NCI-H2081 treated with DMSO at 0.1 percent for 48 hours (cell line): ENCODE measurements at places on chromosomes 13 and 19.

GRCh38 chr13:25085125-25085742, 10.7 kb upstream of the PABPC3 start:
- no peak for DNase-seq

- no peak for DNase-seq
These were observed 299.2 kb upstream of the KLHL1 start for GRCh38 chr13:70407486-70407885.

GRCh38 chr19:52941941-52942385, 18.7 kb upstream of the ZNF888 start:
- no peak for DNase-seq

GRCh38 chr19:28201462-28201943, 1011.4 kb downstream of the UQCRFS1 start:
- DNase-seq: no peak

DNA sequence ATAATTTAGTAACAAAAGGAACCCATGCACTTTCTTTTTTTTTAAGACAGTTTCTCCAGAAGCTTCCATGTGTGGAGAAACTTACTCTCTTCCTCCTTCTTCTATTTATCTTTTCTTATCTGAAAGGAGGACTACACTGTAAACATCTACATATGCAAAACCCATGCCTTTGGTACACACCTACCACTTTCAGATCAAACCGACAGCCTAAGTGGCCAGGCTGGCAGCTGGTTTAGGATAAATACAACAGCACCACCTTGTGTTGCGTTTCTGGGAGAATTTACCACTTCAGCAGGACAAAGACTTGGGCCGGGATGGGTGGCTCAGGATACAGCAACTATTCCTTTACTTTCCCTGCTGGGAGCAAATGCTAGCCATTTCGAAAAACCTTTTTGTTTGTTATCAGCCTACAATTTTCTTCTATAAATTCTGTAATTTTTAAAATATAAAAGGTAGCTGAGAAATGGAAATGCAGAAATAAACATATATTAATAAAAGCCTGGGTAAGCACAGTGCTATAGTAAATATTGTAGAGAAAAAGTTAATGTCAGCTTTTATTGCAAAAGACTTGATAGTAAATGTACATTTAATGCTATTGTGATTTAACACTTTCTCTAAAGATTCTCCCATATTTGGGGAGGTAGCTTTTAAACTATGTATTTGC, 94.0 kb upstream of the RFC3 start:
- peak; percentile 69 for DNase-seq

- DNase-seq: no peak
These were observed 5.1 kb downstream of the OR7A10 start for GRCh38 chr19:14843578-14843977.

DNA sequence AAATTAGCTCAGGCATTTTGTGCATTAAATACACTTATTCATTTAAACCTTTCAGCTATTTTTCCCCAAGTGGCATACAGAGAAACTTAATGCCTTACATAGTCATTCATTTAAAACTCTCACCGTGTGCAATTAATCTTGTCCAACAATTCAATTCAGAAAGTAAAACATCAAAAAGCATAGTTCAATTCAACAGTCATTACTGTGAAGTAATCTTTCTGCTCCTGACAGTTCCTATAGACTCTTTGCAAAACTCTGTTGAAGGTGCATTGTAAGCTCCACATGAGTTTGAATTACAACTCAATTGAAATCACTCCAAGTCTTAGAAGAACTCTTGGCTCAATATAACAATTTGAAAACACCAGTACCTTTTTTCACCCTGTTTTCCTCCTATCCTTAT, 228.3 kb downstream of the DACH1 start:
- no peak for DNase-seq

DNA sequence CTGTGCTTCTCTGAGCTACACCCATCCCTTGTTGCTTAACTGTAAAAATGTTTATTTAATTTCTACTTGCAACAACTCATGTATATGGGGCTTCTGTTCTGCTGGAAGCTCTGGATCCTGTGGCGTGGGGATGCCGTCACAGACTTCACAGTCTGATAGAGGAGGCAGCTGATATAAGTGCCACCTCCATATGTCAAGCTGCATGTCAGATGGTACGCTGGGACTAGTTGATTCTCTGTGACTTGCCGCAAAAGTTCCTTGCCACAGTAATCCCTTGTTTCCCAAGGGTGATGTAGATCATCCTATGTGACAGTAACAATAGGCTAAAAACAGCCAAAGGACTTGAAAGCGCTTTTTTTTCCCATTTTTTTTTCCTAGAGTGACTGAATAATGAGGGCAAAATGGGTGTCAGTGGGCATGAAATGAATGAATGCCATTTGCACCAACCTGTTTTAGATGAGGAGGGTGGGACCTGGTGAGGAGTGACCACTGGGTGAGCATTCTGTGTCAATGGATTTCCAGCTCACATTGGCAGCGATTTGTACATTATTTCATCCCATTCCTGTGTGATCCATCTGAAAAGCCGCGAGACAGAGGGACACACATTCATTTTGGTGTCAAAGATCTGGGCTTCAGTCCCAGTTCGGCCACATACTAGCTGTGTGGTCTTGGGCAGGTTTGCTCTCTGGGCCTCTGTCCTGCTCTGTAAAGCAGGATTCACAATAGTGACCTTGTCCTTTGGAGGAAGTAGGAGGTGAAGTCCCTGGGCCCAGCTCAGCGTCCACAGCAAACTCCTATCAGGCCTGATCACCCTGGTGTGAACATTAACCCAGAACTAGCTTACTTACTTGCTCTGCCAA, 88.9 kb upstream of the RNF113B start:
- no peak for DNase-seq

GRCh38 chr13:80496721-80497397, 155.9 kb upstream of the SPRY2 start:
- no peak for DNase-seq

DNA sequence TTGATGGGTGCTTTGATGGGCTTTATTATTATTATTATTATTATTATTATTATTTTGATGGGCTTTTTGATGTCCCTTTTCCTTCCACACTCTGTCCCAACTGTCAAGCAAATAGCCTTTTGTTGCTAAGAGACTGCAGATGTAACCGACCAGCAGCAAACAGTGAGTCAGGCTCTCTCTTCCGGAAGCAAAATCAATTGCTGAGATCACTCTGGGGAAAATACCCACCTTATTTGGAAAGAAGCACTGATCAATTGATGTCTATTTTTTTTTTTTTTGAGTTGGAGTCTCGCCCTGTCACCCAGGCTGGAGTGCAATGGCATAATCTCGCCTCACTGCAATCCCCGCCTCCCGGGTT, 2.9 kb downstream of the LDLR start:
- DNase-seq: no peak

DNA sequence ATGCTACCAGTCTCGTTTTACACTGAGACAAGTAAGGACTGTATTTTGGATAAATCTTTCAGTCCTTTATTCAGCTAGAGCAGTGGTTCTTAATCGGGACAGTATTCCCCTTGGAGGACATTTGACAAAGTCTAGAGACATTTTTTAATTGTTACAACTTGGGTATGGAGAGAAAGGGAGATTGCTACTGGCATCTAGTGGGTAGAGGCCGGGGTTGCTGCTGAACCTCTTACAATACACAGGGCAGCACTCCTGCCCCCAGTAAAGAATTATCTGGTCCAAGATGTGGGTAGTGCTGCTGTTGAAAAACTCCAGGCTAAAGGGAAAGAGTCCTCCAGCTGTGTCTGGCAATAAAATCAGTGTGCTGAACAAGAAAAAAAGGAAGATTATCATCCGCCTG, 334.8 kb downstream of the SLC7A1 start:
- DNase-seq: no peak

DNA sequence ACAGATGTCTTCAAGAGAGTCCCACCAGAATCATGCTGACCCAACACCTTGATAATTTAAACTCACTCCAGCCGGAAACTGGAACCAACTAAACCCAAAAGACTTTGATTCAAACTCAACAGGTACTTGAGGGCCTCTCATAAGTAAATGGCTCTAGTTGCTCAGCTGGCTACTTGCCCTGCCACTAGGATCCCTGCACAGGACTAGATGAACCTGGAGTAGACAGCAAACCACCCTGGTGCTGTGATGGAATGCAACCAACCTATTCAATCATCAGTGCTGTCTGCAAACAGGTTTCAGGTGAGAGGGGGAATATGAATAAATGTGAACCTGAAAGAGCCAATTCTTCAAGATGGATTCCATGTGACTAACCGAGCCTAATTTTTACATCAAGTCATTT, 216.3 kb downstream of the KATNAL1 start:
- no peak for DNase-seq

DNA sequence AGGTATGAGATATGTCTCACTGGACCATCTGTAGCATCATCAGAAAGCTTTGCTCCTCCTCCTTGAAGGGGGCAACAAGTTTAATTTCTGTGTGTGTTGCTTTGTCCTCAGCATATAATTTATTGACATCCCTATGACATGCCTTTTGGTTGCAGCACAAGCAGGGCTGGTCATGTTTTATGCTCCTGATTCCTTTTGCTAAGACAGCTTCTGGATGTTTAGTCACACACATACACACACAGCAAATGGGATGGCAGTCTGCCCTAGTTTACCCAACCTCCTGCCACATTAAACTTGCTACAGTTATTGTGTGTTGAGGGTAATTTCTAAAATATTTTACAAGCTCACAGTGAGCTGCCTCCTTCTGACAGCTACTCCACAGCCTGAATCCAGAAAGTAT, 217.9 kb upstream of the RXFP2 start:
- DNase-seq: no peak

- DNase-seq: no peak
These were observed 202.1 kb upstream of the GPR12 start for GRCh38 chr13:26962671-26963070.

DNA sequence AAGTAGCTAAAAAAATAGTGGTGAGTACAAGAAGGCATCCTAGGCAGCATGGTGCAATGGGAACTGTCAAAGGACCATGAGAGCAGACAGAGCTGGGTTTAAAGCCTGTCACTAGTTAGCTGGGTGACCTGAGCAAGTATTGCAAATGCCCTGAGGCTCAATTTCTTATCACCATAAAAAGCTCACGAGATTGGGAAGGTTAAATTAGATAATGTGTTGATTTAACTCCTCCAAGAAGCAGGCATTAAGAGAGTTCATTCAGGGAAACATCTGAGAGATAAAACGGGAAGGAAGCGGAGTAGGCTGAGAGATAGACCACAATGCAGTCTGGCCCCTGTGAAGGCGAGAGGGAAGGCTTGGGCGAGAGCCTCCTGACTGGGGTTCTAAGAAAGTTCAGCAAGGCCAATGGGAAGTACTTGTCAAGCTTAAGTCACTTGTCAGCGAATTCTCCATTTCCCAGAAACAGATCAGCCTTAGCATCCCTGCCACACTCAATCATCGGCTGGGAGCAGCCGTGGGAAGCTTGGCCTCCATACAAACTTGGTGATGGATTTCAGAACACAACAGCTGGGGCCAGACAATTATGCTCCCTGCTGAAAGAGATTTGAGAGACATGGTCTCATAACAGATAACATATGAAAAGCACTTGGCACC, 105.5 kb downstream of the POU4F1 start:
- no peak for DNase-seq

DNA sequence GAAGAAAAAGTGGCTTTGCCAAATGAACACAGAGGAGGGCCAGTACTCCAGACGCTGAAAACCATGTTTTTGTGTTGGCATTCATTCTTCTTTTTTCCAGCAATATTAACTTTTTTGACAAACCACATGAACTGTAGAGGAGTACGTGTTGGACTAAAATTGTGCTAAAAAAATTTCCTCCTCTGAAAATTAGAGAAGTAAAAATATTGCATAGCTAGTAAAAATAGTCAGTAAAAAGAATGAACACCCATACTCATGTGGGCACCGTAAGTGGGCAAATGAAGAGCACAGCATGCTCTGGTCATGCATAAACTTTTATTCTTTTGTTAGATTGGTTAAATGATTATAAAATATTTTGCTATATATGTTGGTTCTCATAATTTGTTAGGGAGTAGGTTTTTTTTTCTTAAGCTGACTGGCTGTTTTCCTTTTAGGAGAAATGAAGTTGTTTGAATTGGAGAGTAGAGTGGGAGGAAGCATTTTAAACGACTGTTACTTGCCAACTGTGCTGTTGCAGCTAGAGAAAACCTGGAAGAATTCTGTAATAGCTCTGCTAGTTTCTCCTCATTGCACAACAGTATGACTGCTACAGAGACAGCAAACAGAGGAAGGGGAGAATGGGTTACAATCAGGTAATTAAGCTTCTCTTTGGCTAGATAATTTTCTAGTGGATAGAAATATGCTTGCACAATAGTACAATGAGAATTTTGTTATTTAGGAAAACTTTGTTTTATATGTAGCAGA, 222.4 kb downstream of the KCTD12 start:
- no peak for DNase-seq

- no peak for DNase-seq
These were observed 56.1 kb upstream of the STK24 start for GRCh38 chr13:98632961-98633360.

GRCh38 chr13:98731925-98732324, 20.5 kb downstream of the SLC15A1 start:
- DNase-seq: no peak

- no peak for DNase-seq
These were observed 304.9 kb downstream of the TDRD3 start for GRCh38 chr13:60701895-60702294.
